Right renal pelvis (tissue), 4 donors: ENCODE measurements at places on chromosomes 1 and 21.

DNA sequence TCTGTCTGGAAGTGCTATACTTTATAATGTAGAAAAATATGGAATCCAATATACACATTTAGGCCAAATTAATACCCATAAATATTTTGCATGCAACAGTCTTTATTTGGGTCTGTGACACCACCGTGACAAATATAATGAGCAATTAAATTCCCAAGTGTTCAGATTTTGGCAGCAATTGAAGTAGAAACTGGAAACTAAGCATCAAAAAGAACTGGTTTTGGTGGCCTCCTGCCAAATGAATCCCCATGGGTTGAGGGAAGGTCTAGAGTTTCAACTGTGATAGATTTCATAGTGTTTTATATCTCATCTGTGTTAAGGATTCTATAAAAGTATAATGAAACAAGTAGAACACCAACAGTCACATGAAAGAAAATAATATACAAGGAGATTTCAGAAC is 88.4 kb downstream of the DPYD start:
- DNase-seq: no peak

GRCh38 chr1:18109756-18110597 is 2.4 kb downstream of the IGSF21 start:
- DNase-seq: no peak

- DNase-seq: no peak
Observed at GRCh38 chr1:15820478-15820877, 13.0 kb upstream of the UQCRHL start.

GRCh38 chr1:110312188-110313121 is 26.7 kb upstream of the RBM15 start:
- peak; percentile 49 for DNase-seq

DNA sequence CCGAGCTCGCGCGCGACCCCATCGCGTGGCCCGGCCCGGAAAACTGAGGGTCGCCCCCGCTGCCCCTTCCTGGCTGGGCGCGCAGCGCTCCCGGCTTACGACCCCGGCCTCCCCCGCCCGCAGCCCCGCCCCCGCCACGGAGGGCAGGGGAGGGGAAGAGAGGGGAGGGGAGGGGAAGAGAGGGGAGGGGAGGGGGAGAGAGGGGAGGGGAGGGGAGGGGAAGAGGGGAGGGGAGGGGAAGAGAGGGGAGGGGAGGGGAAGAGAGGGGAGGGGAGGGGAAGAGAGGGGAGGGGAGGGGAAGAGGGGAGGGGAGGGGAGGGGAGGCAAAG is 6.7 kb upstream of the ANKRD65 start:
- DNase-seq: no peak

GRCh38 chr1:1109743-1110142 is 6.1 kb downstream of the C1orf159 start:
- DNase-seq: no peak

DNA sequence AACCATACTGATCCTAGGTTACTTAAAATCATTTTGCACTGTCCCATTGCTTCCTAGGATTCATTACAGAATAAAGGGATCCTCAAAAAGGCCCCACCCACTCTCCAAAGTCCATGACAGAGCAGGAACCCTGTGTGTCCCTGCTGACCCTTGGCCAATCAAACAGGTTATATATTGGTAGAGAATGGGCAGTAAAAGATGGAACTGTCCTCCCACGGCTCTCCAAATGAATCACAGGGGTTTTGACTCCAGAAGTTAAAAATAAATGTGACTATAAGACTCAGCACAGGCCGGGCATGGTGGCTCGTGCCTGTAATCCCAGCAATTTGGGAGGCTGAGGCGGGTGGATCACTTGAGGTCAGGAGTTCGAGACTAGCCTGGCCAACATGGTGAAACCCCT is 65.5 kb downstream of the ACOT7 start:
- DNase-seq: no peak

- DNase-seq: no peak
Observed at GRCh38 chr1:151939779-151940178, 30.5 kb upstream of the THEM4 start.

DNA sequence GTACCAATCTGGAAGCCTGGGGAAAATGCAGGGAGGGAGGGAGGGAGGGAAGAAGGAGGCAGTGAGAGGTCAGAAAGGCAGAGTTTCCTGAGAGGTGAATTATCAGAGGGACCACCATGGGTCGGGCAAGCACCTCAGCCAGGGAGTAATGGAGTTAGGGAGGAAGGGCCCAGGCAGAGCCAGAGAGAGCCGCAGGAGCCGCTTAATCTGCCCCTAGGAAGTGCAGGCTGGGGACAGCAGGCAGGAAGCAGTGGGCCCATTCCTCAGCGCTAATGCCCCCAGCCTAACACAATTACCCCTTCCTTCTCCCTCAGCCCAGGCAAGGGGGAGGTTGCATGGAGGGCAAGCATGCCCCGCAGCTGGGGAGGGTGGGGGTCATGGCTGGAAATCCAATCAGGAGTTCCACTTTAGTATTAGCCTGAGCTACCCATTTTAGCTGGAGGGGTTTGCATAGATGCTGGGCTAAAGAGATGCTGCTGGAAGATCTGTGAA is 109.0 kb downstream of the TMEM53 start:
- no peak for DNase-seq

DNA sequence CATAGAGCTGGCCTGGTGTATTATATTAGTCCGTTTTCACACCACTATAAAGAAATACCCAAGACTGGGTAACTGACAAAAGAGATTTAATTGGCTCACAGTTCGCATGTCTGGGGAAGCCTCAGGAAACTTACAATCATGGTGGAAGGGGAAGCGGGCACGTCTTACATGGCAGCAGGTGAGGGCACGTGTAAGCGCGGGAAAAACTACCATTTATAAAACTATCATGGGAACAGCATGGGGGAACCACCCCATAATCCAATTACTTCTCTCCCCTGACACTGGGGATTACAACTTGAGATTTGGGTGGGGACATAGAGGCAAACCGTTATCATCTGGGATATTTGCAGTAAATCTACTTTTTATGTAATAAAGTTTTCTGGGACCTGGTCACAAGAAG is 6.8 kb downstream of the IER5 start:
- no peak for DNase-seq

GRCh38 chr1:6329396-6329795 is 64.2 kb downstream of the ACOT7 start:
- DNase-seq: no peak

- DNase-seq: no peak
Observed at GRCh38 chr1:62800825-62801306, 16.9 kb downstream of the ATG4C start.

- DNase-seq: no peak
Observed at GRCh38 chr1:200861937-200862647, 10.7 kb upstream of the GPR25 start.

DNA sequence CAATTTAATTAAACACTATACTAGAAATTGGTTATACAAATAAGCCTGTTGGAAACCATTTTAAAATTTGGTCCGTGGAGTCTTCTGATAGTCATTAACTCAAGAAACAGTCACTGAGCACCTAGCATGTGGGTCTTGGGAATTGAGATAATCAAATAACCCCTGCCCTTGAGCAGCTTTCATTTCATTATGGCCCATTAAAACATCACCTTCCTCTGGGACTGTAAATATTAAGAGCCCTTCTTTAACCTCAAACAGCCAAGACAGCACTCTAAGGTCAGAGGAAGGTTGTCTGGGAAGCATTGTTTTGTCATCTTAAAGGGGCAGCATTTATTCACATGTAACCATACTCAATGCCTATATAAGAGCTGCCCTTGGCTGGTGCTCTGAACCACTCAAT is 610.3 kb upstream of the USP24 start:
- no peak for DNase-seq

DNA sequence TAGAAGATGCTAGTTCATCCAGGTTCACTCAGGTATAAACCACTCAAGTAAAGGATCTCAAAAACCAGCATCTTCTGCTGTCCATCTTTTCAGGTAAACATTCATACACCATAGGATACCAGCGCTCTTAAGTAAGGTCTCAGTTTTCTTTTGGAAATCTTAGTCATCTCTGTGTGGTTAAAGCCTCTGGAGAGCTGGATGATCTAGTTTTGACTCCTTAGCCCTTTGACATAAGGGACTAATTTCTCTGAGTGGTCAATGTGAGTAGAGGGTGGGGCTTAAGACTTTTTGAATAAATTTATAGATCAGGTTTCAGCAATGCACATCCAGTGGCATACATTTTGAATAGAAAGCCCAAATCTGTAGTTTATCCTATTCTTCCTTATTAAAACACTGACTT is 92.3 kb downstream of the CTH start:
- DNase-seq: no peak

DNA sequence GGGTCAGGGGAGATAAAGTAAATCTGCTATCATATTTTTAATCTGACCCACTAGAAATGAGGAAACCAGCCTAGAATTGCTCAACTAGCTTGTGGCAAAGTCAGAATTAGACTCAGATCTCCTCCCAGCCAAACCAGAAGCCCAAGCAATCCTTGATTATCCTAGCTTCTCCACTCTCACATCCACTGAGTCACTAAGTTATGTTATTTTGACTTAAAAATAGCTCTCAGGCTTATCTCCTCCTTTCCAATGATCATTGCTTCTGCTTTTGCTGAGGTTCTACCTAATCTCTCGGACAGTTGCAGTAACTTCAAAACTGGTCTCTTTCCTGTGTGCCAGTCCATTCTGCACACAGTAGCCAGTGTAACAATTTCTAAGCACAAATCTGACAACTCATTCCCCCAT is 22.9 kb downstream of the OVAAL start:
- no peak for DNase-seq

DNA sequence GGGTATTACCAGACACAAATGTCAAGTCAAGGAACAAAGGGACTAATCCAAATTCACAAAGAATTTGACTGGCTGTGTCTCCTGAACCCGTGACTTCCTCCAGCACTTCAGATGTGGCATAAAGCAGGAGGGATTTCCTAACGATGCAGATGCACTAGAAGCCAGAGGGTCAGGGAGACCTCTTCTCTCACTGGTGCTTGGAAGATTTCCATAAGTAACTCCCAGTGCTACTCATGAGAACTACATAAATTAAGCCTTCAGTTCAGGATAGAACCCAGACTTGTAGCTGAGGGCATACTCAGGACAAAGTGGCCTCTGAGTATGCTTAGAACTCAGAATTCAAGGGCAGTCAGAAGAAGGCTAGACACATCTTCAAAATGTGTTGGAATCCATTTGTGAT is 83.6 kb upstream of the NRIP1 start:
- no peak for DNase-seq

DNA sequence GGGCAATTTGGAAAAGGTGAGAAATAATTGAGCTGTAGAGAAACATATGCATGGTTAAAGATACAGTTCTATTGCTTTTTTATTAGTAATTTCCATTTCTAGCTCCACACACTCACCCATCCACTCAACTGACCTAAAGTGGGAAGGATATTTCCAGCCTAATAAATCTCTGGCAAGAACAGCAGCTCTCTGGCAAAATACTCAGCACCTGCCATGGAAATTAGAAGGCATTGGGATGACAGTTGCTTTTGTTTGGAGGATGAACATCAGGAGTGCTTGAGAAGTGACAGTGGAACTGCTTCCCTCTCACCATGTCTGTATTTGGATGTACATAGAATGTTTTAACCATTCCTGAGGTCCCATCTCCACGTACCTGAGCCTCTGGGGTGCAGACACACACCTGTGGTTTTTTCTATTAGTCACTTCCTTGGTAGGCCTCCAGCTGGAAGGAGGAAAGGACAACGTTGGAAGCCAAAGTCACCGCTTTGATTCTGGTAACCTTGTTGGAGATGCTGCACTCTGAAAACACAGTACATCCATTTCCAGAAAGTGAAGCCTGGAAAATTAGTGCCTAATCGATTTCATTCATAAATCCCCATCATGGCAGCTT is 62.3 kb upstream of the RUNX1 start:
- DNase-seq: no peak

- DNase-seq: no peak
Observed at GRCh38 chr1:104248385-104248784, 498.7 kb downstream of the AMY1C start.

GRCh38 chr21:46557469-46557868 is 47.4 kb downstream of the S100B start:
- no peak for DNase-seq

DNA sequence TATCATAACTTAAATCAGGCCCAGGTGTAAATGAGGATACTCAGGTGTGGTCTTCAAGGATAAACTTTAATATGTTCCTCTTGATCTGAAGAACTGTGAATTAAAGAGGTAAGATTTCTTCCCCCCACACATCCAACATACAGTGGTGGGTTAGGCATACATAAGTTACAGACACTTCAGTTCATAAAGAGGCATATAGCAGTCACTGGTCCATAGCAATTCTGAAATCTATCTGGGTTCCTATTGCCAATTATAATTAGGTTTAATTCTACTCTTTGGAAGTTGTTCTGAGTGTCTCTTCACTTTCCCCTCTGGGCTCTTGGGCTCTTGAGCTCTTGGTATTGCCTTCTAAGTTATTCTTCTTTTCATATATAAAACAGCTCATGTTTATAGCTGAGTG is 32.5 kb upstream of the TSPAN2 start:
- DNase-seq: no peak

DNA sequence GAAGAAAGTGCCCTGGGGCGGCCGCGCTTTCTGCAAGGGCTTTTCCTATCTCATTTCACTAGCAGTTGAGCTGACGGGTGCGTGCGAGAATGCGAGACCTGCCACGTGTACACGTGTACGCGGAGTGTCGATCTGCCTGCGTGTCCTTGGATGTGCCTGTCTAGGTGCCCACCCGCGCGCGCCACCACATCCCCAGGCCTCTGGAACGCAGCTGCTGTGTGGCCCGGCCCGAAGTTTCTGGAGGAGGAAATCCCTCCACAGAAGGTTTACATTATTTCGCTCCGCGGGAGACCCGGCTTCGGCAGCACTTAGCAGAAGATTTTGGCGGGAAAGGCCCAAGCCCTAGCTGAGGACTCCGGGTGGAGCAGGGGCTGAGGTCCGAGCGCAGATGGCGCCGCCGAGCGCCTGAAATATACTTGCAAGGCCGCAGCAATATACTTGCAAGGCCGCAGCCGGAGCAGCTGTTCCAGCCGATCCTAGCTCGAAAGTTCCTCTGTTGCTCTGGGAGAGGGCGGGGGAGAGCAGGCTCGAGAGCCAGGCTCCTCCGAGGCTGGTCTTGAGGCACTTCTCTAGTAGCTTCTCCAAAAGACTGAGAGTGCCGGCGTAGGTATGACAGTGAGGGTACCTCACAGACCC is 3.9 kb downstream of the TBX15 start:
- no peak for DNase-seq

DNA sequence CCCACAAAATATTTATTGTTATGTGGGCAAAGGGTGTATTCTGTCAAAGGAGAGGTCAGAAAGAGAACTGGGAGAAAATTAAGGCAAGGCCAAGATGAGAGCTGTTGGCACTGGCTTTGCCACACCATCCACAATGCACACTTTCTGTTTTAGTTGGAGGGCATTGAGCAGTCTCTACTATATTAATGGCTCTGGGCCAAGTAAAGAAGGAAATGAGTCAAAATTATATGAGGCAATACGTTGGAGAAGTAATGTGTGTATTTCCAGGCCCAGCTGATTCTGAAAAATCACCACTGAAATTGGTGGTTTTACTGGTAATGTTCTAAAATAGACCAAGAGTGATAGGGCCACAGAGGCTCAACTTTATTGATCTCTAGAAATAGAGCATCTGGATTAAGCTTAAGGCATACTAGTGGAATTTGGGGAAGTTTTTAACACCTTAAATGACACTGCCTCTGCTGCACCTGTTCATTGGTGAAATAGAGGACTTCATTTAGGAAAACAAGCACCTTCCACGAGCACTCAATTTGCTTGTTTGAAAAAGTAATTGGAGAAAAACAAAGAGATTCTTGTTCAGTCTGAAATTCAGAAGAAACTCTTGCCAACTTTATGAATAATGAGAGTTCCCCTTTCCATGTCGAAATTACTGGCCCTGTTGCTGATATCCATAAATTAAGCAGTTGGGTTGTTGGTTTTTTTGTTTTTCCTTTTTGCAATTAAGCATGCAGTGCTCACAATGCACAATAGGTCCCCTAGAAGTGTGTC is 424.9 kb downstream of the ADGRL2 start:
- DNase-seq: no peak
